ENCODE measurements at places on chromosomes 1 and 21.

DNA sequence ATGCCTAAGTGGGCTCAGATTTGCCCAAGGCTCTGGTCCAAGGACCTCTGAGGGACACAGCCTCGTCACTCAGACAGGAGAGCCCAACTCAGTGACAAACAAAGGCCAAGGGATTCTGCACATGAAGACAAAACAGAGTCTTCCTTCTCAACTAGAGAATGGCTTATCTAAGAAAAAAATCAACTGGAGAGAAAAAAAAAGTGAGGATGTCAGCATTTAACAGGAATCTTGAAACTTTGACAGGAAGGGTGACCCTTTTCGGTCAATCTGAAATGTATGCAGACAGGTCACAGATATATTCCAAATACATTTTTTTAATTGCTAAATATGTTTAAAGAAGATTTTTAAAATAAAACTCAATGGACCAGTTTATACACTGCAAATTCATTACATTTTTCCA is 154.5 kb downstream of the ETS2 start:
- no peak for DNase-seq

DNA sequence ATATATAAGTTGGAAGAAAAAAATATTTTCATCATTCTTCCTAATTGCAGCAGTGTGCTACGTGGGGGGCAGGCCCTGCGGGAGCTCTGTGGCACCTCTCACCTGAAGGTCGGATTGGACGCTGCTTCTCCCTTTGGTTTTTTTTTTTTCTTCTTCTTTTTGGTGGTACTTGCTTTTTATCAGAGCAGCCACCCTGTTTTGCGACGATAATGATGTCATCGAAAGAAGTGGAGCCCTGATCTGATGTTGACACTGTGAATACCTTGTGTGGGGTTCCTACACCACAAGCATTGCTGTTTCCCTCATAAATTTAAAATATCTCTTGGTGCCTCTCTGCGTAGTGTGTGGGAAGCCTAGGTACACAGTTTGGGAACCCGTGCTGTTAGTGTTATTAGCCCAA is 5.5 kb downstream of the TRAPPC10 start:
- DNase-seq: no peak

GRCh38 chr1:115283249-115283648 is 54.8 kb downstream of the NGF start:
- DNase-seq: no peak

DNA sequence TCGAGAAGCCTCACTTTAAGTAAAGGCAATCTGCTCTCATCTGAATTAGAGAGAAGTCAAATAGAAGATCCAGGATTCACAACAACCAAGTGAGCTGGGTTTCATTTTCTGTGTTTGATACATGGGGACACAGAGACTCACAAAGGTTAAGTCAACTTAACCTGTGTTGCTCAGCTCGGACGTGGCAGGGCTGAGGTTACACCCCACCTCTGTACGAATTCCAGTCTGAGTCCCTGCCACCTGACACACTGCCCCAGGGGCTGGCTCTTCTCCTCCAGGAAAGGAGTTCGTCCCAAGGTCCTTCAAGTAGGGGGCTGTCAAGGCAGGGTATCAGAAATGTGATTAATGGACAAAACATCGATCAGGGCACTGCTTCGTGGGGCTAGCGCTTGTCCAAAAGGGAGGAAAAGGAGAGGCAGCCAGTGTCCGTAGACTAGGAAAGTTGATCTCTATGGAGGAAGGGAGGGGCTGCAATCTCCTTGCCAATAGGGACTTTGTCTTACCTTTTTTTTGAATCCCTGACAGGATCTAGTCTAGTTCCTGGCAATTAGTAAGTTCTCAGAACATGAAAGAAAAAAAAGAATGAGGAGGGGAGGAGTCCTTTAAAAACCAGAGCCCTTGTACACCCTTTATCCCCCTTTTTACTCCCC is 116.4 kb downstream of the CNIH3 start:
- no peak for DNase-seq

DNA sequence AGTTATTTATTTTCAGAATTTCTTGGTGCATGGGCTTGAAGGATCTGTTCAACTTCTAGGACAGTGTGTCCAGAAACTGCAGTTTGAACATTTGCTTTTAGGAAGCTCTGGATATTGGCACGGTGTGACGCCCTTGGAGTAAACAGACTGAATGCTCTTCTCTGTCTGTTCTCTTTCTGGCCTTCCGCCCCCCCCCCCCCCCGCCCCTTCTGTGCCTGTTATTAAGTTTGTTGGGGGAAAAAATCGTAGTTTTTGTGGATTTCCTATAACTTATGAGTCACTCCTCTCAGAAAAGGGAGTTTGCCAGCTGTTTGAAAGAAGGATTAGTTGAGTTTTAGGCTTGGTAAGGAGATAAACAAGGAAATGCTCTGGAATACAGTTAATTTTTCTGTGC is 1.2 kb downstream of the KCTD3 start:
- peak; percentile 2 for DNase-seq

DNA sequence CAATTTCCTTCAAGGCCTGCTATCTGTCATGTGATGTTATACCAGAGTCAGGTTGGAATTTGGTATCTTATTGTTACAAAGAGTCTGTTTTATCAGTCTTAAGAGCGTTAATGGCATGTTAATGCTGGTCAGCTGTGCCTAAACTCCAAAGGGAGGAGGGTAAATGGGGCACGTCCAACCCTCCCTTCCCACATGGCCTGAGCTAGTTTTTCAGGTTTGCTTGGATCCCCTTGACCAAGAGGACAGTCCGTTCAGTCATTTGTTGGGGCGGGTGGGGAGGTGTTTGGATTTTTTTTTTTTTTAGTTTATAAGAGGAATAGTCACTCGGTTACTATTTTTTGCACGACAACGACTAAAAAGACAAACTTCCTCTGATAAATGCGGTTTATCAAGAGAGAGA is 63.8 kb upstream of the LYST start:
- no peak for DNase-seq

DNA sequence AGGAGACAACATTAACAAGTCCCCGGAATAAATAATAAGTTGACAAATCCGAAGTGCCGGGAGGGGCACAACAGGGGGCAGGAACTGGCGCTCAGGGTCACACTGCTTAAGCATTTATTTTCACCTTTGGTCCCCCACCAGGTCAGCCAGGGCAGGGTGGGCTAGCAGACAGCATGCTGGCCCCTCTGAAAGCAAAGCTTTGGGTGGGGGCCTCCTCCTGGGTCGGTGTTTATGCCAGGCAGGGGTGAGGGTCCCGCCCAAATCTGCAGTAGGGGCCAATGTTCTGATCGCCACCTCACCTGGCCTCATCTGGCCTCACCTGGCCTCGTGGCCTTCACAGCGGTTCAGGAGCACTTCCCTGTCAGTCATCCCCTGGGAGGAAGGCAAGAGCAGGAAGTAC is 8.2 kb upstream of the FAM131C start:
- DNase-seq: no peak

DNA sequence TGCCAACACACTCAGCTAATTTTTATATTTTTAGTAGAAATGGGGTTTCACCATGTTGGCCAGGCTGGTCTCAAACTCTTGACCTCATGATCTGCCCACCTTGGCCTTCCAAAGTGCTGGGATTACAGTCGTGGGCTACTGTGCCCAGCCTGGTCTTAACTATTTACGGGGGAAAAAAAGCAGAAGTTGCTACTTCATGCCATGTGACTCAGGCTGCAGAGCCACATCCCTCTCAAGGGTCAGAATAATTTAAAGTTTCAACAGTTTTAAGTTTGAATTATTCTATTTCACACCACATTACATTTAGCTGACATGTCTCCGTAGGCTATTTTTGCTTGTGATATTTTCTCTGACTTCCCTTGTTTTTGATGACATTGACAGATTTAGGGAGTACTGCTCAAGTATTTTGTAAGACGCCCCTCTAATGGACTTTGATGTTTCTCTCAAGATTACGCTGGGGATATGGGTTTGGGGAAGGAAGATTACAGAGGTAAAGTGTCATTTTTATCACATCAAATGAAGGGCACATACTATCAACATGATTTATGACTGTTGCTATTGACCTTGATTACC is 14.6 kb upstream of the AGBL4 start:
- DNase-seq: no peak

DNA sequence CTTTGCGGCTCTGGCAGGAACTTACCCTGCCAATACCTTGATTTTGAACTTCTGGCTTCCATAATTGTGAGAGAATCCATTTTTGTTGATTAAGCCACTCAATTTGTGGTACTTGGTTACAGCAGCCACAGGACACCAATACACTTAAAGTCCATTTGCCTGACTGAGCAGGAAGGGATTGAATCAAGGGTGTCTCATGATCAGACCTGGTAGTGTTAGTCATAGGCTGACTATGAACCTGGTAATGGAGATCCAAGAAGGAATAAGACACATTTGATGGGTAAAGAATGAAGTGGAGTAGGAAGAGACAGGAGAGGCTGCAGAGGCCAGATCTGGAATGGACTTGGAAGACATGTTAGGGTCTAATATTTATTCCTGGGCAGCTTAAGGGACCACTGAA is 31.2 kb upstream of the MAP1LC3C start:
- no peak for DNase-seq

DNA sequence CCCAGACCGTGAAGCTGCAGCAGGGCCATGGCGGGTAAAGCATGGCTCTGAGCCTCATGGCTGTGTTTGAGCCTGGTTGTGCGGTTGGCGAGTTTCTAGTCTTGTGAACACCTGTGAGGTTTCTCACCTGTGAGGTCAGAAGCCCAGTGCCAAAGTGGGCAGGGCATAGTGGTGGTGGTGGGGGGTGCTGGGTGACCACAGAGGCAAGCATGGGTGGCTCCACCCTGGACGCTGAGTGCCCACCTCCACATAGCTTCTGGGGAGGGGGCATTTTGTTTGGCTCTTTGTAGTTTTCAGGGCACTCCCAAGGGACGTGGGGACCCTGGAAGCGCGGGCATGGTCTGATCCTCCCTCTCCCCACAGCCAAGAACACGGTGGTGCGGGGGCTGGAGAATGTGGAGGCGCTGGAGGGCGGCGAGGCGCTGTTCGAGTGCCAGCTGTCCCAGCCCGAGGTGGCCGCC is 91.1 kb downstream of the TRIM11 start:
- DNase-seq: no peak

DNA sequence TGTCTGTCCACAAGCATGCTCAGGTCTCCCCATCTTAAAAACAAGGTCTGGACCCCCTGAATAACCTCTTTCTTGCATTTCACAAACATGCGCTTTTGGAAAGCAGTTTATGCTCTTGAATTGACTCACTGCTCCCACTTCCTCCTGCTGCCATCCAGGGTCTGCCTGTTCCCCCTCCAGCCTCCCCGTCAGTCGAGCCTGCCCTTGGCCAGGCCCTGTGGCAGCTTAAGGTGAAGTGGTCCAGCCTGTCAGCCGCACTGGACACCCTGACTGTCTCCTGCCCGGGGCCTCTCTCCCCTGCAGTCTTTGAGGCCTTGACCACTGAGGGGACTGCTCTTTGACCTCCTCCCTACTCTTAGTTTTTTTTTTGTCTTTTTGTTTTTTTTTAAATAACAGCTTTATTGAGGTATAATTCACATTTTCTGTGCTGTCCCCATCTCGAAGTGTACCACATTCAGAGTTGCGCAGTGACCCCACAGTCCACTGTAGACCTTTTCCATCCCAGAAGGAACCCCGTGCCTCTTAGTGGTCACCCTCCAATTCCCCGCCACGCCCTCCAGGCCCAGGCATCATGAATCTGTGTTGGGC is 18.3 kb downstream of the GPR137B start:
- DNase-seq: no peak

GRCh38 chr21:41222247-41223068 is 54.5 kb downstream of the BACE2 start:
- no peak for DNase-seq

- DNase-seq: no peak
Measured at GRCh38 chr1:244207042-244207934, 156.2 kb downstream of the ZBTB18 start.

- no peak for DNase-seq
Measured at GRCh38 chr1:194809215-194809614, 1622.8 kb upstream of the B3GALT2 start.

- DNase-seq: no peak
Measured at GRCh38 chr1:80666073-80666472, 1134.7 kb upstream of the ADGRL2 start.

Measured in caudate nucleus (tissue), 63 donors.